Stimulated activated CD4-positive, alpha-beta T cell treated with anti-CD3 and anti-CD28 coated beads, Interleukin-1b, Interleukin-23, amount 100 ng/mL, for 48 hours (primary cell): ENCODE measurements at places on chromosomes 11 and 22.
A peak's percentile ranks its signal among the peaks of the same experiment; 100 is the strongest.

GRCh38 chr11:33895752-33896137 lies 3.9 kb upstream of the LMO2 start:
- DNase-seq: no peak

GRCh38 chr11:77617892-77618291 lies 19.7 kb downstream of the CLNS1A start:
- no peak for DNase-seq

GRCh38 chr11:82995754-82996398 lies 75.8 kb downstream of the RAB30 start:
- DNase-seq: peak; percentile 19

DNA sequence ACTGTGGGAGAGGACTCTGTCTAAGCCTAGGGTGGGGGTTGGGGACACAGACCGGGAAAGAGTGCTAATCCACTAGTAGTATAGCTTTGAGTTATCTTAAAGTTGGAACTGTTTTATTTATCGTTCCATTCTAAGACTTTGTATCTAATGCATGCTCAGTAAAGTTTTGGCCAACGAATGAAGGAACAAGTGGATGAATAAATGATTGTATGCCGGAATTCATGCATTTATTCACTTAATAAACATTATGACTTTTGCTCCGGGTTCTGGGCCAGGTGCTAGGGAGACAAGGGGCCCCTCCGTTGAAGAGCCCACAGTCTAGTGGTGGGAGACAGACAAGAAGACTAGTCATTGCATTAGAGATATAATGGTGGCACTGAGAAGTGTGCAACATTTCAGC lies 645 bp downstream of the RNF121 start:
- DNase-seq: no peak

DNA sequence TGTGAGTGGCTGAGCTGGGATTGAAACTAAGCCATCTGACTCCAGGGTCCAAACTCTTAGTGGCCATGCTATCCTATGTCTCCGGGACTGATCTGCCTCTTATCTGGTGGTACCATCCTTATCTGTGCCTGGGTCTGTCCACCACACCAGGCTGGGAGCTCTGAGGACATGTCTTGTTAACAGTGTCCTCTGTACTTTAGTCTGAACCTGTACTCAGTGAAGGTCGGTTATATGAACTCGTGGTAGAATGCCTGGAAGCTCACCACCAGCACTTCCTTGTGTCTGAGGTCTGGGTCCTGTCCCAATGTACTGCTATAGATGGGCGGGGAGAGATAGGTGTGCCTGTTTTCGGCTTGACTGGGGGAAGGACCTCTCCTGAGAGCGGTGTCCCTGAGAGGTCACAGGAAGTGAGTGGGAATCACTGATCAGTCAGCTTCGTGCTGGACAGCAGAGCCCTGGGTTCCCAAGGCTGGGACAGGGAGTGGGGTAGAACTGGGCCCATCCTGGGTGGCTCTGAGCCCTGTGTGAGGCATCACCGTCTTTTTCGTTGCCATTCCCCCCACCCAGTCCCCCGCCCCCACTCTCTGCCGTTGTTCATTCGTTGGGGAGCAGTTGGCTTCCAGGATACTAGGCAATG lies 8.9 kb downstream of the MYO7A start:
- no peak for DNase-seq

DNA sequence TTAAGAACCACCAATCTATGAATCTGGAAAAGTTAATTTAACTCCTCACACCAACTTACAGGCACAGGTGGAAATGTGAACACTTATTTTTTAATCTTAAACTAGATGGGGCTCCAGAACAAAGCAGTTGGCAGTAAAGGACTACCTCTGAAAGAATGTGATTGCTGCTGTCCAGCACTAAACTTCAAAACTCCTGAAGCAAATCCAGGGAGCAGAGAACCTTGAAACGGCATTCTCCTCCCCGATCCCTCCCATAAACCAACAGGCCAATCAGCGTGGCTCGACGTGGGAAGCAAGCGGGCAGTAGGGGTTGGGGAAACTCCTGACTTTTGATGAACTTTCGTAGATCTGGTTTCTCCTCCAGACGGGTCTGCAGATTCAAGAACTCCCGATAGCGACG lies 5.0 kb downstream of the SNX19 start:
- no peak for DNase-seq
